ENCODE measurements at places on chromosomes 2 and 18.

DNA sequence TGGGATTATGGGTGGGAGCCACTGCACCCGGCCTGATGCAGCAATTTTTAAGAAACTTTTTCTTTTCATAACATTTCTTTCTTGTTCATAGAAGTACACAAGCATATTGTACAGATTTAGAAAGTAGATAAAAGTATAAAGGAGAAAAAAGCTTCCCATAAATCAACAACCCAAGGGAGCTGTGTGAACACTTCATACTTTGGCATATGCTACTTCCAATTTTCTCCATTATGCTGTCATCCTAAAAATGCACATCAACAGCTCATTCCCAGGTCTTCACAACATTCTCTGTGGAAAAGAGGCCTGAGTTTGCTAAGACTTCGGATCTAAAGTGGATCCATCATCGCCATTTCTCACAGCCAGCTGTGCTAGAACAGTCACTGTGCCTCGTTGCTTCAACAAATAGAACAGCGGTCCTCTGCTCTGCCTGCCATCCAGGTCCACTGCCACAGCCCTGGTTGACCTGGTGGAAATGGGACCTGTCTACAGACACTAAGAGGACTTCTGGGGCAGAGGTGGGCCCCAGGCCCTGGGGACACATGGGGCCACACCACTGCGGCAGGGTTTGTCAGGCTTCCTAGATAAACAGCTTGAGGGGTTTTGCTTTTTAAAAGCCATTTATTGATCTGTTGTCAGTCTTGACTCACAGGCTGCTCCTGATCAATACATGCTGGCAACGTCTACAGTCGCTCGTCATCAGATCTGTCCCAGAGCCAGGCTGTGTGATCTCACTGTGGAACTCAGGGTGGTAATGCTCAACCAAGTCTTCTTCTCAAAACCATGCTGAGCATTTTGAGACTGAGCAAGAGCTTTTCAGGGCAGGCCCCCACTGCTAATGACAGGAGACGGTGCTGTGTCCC lies 72.7 kb upstream of the MGAT4A start:
- DNase-seq: no peak

DNA sequence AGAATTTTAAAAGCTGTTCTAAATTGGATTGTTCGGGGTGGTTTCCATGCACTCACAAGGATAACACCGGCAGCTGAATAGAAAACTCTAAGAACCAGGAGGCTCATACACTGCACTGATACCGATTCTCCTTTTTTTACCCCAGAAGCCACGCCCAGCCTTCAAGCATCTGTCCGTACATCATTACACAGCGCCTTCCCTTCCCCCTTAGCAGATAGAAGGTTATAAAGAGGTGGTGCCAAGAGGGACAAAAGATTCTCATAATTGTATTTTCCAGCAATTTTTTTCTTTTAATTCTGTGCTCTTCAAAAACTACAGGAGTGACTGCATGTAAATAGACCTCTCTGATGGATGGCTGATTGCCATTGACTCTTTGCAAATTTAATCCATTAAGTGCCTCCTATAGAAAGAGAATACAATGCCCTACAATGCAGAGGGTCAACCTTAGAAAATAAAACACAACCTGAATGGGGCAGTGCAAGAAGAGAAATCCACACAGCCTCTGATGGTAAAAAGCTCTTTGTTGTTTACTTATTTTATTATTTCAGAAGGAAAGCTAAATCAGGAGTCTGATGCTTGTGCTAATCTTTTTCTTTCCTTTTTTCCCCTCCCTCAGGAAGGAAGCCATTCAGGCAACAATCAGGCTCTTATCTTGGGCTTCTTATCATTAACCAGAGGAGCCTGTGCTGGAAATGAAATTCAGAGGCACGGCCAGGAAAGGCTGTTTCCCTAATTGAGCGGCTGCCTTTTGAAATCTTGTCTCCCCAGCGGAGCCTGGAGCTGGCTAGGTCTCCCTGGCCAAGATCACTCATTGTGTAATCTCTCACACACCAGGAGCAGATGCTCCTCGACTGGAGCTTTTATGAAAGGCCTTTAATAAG lies 198.9 kb upstream of the NABP1 start:
- no peak for DNase-seq

- DNase-seq: no peak
These were observed 23.6 kb upstream of the CATIP start for GRCh38 chr2:218332920-218333645.

DNA sequence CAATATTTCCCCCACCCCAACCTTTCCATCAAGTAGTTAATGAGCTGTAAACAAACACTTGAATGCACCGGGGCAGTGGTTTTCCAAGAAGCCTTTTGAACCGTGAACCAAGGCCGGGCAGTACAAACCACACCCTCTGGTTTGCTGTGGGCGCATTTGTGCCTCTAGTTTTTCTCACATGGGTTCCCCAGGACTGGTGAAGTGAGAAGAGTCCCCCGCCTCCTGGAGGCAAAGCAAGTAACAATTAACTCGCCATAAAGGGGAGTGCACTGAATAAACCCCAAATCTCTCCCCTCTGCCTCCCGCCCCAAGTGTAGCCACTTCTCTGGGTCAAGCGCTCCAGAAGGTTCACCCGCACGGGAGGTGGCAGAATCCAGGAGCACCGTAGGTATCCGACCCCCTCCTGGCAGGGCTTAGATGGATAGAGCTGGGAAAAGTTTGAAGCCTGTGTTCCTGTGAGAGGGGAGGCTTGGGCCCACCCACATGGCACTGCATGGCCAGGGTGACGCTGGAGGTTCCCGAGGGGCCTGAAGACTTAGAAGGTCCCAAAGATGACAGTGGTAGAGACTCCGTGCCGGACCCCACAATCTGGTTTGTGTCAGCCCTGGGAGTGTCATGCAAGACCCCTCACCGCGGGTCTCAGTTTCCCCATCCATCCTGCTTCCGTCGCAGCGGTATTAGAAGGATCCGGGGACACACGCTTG lies 182.2 kb downstream of the SMAD2 start:
- DNase-seq: no peak

- DNase-seq: no peak
These were observed 146.5 kb downstream of the AGAP1 start for GRCh38 chr2:235640377-235640776.

DNA sequence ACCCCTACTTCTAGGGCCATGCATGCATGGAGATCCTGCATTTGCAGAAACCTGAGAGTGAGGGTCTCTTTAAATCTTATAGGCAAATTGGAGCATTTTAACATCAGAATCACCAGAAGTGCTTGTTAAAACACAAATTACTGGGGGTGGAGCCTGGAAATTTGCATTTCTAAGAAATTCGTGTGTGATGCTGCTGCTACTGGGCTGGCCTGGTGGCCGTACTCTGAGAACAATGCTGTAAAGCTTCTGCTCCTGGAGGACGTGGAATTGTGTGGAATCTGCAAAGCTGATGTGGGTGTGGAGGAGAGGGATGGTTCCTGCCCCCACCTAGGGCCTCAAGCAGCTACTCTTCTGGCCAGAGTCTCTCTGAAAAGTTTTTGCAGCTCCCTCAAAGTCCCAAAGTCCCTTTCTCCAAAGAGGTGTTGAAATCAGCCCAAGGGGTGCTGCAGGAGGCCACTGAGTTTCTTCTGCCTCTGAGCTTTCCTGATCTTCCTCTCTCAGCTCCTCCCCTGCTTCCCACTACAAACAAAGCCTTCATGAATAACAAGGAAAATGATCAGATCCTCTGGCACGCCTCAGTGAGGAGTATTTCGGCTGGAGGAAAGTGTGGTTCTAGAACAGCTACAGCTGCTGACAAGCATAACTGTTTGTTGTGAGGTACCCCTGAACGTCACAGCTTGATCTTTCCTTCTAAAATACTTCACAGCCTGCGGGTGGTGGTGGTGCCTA lies 508.3 kb downstream of the CNTNAP5 start:
- DNase-seq: no peak

DNA sequence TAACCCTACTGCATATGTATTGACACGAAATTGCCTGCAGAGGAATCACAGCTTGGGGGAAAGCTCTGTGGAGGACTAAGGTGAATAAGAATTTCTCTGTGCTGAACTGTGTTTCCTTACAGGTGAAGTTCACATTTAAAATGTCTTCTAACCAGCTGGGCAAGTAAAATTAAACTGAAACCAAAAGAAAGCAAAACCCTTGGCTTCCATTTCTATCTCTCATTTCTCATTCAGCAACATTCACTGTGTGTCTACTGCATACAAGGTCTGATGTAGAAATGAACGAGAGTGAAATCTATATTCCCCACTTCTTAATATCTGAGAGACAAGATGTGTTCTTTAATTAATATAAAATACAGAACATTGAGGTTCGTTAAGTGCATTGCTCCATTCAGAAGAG lies 397.3 kb downstream of the SOX11 start:
- DNase-seq: no peak

DNA sequence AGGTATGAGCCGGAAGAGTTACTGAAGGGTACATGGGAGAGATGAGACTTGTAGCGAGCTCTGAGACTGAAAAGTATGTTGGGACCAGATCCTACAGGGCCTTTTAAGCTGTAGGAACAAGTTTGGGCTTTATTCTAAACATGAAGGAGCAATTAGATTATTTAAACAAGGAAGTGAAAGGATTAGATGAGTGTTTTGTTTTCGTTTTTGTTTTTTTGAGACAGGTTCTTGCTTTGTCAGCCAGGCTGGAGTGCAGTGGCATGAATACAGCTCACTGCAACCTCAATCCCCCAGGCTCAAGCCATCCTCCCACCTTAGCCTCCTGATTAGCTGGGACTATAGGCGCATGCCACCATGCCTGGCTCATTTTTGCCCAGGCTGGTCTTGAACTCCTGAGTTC lies 110.7 kb downstream of the C1D start:
- DNase-seq: no peak

DNA sequence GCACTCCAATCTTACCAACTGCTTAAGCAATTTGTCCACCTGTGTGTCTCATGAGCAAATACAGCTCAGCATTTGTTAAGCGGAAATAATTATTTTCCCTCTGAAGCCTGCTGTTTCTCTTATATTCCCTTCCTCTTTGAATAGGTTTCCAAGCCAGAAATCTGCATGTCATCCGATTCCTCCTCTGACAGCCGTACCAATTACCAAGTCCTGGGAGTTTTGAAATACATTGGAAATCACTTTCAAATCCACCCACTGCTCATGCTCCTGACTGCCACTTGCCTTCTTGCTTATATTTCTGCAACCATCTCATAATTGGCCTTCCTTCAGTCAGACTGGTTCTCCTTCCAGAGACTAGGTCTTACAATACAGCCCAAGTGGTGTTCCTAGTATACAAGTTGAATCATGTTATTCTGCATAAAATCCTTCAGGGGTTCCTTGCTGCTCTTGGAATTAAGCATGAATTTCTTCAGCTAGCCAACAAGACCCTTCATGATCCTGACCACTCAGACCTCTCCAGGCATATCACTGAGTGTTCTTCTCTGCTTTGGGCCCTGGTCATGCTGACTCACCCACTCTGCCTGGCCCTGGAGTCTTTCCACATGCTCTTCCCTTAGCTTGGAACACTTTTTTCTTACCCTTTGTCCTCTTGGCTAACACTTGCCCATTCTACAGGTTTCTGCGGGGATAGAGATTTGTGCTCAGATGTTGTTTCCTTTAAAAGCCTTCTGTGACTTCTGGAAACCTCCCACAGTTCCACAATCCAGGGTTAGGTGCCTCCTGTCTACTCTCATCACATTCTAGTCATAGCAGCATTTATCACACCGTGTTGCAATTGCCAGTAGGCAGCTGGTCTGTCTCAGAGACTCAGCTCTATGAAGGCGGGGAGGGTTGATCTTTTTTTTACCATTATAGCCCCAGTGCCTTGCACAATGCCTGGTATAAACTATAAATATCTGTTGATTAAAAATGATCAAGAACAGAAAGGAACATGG lies 157.6 kb downstream of the ARL6IP6 start:
- no peak for DNase-seq

- no peak for DNase-seq
These were observed 12.3 kb upstream of the CERS6 start for GRCh38 chr2:168443818-168444217.

GRCh38 chr2:9467687-9468086 lies 6.7 kb upstream of the IAH1 start:
- DNase-seq: no peak

DNA sequence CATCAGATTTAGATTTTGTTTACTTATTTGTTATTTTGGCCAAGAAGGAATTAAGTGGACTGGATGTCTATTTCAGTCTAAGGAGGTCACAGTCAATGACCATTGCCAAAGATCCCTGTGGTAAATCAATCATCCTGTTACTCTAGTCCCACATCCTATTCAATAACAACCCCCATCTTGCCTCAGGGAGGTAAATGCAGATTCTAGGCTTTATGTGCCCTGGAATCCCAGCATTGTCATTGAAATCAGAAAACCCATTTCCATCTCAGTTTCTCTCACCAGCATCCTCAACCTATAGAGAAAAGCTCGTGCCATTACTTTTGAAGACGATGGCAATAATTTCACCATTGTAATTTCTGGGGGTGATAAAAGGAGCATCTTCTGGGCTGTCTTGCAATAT lies 71.8 kb downstream of the SKA1 start:
- no peak for DNase-seq

Measured in cerebellum (tissue), 4 donors.